ENCODE measurements at places on chromosomes 4 and X. TPM values are rescaled to one million over a fixed set of nuclear protein-coding genes. Genes with fewer than 3 reads are reported as not detected.

PDGFRA gene
- polyA plus RNA-seq = 140 TPM

GLUD2 gene
- polyA plus RNA-seq = 4.2 TPM

CLDN2 gene
- polyA plus RNA-seq = 66.9 TPM

NAA10 gene
- 79.6 TPM for polyA plus RNA-seq

ADH1B gene
- polyA plus RNA-seq = 26.1 TPM

ARAF gene
- polyA plus RNA-seq = 77.1 TPM

CLNK gene
- 0.95 TPM for polyA plus RNA-seq

CENPVL1 gene
- 0.33 TPM for polyA plus RNA-seq

C4orf50 gene
- polyA plus RNA-seq = 0.03 TPM

DRP2 gene
- 2.3 TPM for polyA plus RNA-seq

DNA sequence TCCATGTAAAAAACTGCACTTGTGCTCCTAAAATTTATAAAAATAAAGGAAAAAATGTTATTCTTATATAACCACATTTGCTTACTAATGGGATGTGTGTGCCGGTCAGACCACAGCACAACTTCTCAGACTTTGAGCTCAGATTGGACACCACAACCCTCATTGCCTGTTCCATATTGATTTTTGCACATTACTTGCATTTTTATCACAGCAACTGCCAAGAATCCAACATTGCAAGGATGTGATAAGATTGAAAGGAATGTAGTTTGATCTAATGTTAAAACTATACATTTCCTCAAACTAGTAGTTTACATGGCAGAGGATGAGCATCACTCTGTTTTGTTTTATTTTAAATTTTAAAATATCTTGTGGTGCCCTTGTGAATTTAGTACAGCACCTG is 227.8 kb downstream of the KDR start:
- no peak for DNase-seq

DNA sequence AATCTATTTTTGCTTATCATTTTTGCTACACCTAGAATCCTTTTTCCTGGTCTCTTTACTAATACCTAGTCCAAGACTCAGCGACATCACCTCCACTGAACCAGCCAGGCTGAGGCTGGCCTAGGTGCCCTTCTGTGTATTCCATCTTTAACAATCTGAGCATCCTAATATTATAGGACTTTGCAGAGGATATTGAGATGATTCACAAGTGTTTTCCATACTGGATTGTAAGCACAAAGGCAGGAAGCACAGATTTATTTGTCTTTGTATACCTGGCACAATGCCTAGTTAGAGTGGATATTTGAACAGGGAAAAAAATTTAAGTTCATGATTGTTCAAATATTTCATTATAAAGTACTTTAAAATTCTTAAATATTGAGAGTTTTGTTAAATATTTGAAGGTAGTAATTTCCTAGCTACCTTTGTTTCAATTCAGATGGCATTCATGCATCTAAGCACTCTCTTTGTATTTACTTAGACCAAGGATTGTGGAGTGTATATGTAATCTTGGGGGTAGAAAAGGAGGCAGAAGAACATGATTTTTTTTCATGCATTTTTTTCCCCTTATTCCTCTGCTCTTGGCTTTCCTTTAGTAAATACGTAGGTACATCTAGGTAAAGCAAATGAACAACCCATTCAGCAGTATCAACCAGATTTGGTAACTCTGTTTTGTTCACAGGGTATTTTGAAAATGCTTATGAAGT is 18.4 kb downstream of the SMARCA5 start:
- no peak for DNase-seq

GRCh38 chrX:17654116-17654515 is 83.2 kb upstream of the SCML1 start:
- DNase-seq = no peak

DNA sequence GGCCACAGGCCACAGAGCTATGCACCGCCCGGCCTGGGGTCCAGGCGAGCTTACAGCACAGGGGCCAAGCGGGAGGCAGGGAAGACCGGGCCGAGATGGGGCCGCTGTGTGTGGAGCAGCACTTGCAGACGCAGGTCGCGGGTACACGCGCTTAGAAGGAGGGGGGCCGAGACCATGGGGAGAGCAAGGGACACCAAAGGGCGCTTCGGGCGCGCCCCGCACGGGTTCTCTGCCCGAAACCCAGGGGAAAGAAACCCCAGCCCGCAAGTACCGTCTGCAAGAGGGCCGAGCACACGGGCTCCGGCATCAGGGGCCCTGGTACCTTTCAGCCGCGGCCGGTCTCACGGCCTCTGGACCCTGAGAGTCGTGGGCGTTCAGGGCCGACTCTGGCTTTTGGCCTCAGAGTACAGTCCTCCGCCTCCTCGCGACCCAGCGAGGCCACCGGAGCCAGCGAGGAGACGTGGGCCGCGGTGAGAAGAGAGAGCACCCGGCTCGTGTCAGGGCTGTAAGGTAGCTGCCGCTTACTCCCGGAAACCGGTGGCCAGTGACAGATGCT is 342 bp downstream of the EOLA2 start:
- no peak for DNase-seq

DNA sequence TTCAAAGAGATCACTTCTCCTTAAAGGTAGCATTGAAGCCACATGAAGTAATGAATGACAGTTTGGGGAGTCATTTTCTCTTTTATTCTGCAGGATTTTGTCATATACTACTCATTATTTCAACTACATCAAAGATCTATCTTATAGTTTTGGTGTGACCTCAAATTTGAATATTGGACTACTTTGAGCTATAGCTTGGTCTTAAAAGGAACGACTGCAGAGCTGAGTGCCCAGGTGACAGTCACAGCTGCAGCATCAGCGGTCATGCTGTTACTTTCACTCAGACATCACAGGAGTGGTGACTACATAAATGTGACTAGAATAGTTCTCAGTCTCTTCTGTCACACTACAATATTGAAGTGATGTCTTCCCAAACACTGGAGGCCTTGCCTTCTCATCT is 10.7 kb upstream of the SPCS3 start:
- DNase-seq = no peak

DNA sequence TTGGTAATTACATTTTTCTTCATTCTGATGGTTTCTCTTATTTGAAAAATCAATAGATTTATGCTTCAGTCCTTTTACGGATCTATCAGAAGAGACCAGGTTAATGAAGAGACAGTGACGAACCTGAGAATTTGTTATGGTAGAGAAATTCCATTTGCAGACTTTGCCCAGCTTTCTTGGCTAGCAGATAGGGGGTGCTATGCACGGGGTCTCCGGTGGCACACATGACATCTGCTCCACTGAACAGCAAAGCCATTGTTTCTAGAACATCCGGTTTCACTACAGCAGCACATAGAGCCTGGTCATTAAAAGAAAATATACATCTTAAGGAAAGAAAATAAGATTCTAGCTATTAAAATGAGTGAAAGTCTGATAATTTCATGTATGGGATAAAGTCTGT is 85.1 kb downstream of the ARAP2 start:
- no peak for DNase-seq

DNA sequence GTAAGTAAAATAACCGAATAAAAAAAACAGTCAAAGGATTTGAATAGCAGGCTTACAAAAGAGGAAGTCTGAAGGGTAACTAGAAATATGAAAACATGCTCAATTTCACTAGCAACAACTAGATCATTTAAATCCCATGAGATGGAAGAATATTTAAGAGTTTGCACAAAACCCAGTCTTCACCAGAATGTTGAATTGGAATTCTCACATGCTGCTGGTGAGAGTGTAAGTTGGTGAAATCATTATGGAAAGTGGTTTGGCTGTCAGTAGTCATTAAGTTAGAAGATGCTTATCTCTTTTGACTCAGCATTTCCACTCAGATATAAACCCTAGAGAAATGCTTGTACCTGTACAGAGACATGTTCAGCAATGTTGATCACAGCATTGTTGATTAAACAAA is 110.1 kb downstream of the PGRMC2 start:
- DNase-seq = no peak

- DNase-seq = no peak
Measured at GRCh38 chr4:56681158-56681852, at the start of gene HOPX. TSS of gene HOPX (minus strand) at chr4:56681296. CDS start at chr4:56657816, 23,480 bp downstream.

- DNase-seq = no peak
Measured at GRCh38 chrX:10086676-10087075, 70.1 kb upstream of the CLCN4 start.

GRCh38 chr4:64712590-64712989 is 303.3 kb upstream of the TECRL start:
- no peak for DNase-seq

DNA sequence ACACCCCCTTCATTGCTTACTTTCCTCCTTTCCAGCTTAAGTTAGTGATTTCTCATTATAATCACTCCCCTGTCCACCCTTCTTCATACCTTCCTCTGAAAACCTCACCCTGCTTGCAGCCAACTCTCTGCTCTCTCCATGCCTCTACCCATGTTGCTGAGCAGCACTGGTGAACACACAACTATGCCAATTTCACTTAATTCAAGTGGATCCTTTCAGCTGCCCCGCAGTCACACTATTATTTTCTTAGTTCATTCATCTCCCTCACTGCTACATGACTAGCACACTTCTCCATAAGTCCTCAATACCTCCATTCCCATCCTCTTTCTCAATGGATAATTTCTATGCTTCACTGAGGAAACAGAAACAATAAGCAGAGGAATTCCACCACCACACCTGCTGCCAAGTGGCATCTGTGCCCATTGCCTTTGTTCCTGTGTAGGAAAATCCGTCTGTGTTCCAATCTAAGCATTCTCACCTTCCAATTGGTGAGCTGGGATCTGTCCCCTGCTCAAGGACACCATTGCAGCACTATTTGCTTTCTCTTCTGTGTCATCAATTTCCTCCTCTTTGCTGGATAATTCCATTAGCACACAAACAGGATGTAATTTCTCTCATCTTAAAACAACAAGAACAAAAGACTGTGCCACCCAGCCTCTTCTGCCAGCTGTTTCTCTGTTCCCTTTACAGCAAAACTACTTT is 25.2 kb upstream of the PRSS48 start:
- DNase-seq = no peak

- DNase-seq = no peak
Measured at GRCh38 chr4:100929135-100929534, 411.3 kb upstream of the EMCN start.

GRCh38 chrX:10310511-10310910 is 153.7 kb downstream of the CLCN4 start:
- peak; percentile 26 for DNase-seq

- peak; percentile 52 for DNase-seq
Measured at GRCh38 chrX:9995855-9996339, 28.7 kb downstream of the CLDN34 start.

- DNase-seq = no peak
Measured at GRCh38 chr4:113540859-113541258, 220.7 kb downstream of the CAMK2D start.

DNA sequence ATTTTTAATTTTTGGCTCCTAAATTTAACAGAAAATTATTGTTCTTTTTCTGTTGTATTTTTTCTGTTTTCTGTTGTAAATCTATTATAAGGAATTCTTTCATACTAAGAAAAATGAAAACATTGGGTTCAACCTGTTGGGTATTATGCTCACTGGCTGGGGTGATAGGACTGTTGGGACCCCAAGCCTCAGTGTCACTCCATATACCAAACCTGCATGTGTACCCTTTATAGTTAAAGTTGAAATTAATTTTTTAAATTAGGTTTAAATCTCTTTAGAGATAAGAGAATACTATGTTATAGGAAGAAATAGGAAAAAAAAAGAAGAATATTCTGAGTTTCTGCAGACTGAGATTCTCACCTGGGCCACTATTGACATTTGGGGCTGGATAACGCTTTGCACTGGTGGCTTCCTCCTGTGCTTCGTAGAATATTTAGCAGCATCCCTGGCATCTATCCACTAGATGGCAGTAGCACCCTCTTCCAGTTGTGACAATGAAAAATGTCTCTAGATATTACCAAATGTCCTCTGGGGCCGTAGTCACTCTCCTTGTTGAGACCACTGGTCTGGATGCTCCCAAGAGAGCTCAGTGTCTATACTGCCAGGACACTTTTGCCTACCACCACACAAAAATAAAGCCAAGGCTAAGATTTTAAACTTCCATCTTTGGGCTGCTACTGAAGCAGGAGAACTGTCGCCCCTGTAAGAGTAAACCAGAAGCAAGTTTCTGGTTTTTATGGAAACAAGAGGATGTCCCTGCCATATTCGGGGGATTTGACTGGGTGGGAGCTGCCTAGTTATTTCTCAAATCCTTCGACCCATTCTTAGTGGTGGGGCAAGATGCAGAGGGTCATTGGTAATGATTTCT is 22.4 kb upstream of the CLTRN start:
- peak; percentile 44 for DNase-seq

- DNase-seq = no peak
Measured at GRCh38 chr4:100240008-100240407, 49.7 kb upstream of the DDIT4L start.

- no peak for DNase-seq
Measured at GRCh38 chr4:92120810-92121498, 182.8 kb upstream of the GRID2 start.

GRCh38 chr4:123349421-123350190 is 47.0 kb upstream of the SPRY1 start:
- DNase-seq = no peak

- no peak for DNase-seq
Measured at GRCh38 chr4:113823291-113823659, 61.7 kb upstream of the CAMK2D start.

GRCh38 chr4:183030309-183030708 is 68.7 kb upstream of the WWC2 start:
- DNase-seq = no peak

- no peak for DNase-seq
Measured at GRCh38 chr4:149403081-149403480, 412.6 kb downstream of the IQCM start.

DNA sequence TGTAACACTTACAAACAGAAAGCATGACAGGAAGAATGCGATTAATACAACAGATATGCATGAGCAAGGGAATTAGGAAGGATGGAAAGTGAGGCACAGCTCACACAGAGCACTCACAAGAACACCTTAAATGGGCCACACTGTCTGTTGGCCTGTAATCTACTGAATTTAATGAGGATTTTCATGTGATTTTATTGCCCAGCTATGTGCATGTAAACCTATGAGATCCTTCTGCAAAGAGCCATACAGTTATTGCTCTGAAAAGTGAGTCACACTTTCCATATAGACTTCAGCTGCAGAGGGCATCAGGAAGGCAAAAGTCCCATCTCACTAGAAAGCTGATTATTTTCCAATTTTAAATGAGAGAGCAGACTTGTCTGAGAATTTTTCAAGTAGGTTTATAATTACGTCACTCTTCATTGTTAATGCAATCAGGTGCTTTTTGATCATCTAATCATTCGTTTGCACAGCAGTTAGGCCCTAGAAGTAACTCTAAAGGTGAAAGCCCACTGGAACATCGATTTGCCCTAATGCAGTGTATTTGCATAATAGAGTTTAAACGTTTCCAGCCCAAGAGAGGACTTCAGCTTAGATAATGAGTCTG is 832.7 kb upstream of the INTU start:
- no peak for DNase-seq

- DNase-seq = no peak
Measured at GRCh38 chr4:173185847-173186510, 17.4 kb downstream of the GALNT7 start.
